ENCODE measurements at places on chromosomes 3 and 15.

- no peak for DNase-seq
These were observed 45.5 kb downstream of the PAQR5 start for GRCh38 chr15:69344238-69344637.

- DNase-seq = no peak
These were observed 145.9 kb downstream of the DNAJB8 start for GRCh38 chr3:128320551-128321340.

DNA sequence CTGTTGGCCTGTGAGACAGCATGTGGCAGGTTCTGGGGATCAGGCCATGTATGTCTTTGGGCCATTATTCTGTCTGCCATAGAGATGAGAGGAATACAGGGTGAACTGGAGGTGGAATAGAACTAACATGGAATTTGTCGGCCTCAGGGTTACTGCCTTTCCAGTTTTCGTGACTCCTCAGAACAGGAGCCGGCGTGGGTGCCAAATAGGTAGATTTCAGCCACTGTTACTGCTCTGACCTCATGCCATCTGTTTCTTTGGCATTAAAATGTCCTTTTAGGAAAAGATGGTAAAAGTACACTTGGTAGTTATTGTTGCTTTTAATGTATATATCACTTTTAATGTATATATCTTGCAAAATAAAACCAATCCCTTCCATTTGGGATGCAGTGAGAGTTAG lies 65.6 kb downstream of the SLTM start:
- DNase-seq = no peak

DNA sequence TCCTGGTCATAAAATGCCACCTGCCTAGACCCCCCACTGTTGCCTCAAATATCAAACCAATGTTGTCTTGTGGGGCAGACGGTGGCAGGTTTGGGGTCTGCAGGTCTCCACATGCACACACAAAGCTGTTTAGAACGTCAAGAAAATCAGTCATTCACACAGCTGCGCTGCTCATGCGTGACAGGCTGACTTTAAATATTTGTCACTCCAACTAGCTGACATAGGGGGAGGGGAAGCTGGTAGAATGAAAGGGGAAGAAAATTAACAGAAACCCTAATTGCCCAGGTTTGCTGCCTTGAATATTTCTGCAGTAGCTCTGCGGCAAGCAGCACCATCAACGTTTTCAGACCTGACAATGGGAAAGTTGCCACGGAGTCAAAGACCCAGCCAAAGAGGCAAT lies 201.8 kb downstream of the ABHD5 start:
- DNase-seq = no peak

- DNase-seq = no peak
These were observed 36.1 kb upstream of the MYO5C start for GRCh38 chr15:52331490-52332240.

- DNase-seq = no peak
These were observed 3.1 kb downstream of the APBA2 start for GRCh38 chr15:28888900-28889299.

DNA sequence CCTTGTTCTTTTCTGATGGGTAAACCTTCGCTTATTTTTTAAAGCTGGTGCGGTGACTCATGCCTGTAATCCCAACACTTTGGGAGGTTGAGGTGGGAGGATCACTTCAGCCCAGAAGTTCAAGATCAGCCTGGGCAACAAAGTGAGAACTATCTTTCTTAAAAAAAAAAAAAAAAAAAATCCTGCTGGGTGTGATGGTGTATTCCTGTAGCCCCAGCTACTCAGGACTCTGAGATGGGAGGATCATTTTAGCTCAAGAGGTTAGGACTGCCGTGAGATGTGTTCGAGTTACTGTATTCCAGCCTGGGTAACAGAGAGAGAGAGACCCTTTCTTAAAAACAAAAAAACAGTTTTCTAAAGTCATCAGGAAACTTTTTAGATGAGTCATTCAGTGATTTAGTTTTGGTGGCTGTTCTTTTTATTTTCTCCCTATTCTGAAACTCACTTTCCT lies 37.7 kb downstream of the SLMAP start:
- DNase-seq = no peak

- no peak for DNase-seq
These were observed 34.3 kb upstream of the TRAK1 start for GRCh38 chr3:42056840-42057239.

Data from SJCRH30 (cell line).